ENCODE measurements at places on chromosomes 2 and 18. TPM values are rescaled to one million over a fixed set of nuclear protein-coding genes. Genes with fewer than 3 reads are reported as not detected.

- DNase-seq = no peak
These were observed 204.5 kb downstream of the ACKR3 start for GRCh38 chr2:236774171-236774570.

GRCh38 chr18:58362027-58362575, 266.8 kb downstream of the ALPK2 start:
- DNase-seq = no peak

DNA sequence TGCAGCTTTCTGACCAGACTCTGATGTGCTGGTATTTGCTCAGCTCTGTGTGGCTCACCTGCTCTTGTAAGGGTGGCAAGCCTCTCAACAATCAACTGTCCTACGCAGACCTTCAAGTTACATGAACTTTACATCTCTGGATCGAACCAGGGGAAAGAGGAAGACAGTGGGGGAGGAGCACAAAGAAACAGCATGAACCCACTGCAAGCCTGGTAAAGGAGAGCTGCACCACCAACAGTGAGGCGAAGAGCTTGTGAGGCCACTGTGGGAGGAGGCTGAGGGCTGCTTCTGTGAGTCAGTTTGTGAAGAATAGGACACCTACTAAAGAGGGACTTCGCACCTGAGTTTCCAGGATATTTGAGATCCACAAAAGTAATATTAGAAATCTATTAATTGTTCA, 18.8 kb upstream of the FAM110C start:
- DNase-seq = no peak

DNA sequence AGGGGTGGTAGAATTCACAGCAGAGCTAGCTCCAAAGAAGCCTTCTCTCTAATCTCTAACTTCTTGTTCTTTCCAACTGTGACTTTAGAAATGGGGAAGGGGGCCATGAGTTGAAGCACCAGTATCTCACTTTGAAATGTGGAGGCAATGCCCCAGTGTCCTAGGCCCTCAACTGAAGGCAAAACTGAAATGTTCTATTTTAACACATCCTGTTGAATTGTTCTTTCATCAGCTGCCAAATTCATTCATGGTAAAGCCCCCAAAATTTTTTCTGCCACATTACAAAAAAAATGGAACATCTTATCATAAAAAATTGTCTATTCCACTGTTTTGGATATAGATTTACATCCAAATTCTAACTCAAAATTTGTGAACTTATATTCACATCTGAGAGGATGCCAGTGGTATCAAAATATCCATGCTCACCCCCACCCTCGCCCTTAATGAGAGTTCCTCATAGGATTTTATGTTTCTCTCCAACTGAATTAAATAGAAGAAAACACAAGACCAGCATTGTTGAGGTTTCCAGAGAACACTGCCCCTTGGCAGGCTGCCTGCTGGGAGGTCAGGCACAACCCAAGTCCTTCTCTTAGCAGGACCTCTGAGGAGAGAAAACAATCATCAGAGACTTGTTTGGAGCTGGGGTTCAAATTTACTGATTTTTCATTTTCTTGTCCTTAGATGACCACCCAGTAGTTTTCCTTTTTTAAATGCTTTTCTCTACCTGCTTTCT, 147.4 kb upstream of the PGAP1 start:
- no peak for DNase-seq

- DNase-seq = no peak
These were observed 640.6 kb downstream of the EPHA4 start for GRCh38 chr2:220931491-220931890.

DNA sequence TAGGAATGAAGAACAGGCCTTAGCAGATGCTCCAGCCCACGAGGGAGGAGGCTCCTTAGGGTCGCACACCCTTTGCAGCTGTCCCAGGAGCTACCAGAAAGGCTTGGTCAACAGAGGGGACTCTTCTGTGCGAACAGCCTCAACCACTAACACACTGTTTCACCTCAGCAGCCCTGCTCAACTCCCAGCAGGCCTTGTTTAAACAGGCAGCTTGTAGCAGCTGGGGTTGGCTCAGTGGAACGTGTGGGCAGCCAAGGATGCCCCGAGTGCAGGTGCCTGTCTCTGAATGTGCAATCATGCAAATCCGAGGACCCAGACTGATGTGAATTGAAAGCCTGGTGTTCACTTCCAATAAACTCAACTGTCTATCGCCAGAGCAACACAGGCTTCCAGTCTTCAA, 88.7 kb upstream of the CXCR4 start:
- no peak for DNase-seq

- no peak for DNase-seq
These were observed 238.7 kb downstream of the TFCP2L1 start for GRCh38 chr2:121046335-121046734.

DNA sequence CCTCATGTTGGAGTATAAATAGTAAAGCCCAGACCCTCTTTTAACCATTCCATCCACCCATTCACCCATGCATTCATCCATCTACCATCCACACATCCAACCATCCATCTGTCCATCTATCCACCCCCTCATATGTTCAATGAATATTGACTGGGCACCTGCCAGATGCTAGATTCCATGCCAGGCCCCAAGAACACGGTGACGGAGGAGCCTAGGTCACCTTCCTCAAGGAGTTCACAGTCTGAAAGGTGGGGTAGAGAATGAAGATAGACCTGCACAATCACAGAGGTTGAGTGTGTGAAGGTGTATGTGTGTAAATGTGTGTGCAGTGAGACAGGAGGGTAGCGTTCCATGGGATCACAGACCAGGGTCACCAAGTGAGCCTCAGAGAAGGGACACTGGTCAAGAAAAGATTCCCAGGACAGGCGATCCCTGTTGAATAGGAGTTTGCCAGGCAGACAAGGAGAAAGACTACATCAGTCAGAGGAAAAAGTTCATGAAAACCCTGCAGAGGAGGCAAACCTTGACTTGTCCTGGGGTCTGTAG, 287.2 kb downstream of the CYP26B1 start:
- DNase-seq = no peak

GRCh38 chr18:23856466-23857163, 157.9 kb upstream of the TTC39C start:
- peak; percentile 29 for DNase-seq

GRCh38 chr18:9530226-9531009, 55.1 kb downstream of the RALBP1 start:
- DNase-seq = no peak

DNA sequence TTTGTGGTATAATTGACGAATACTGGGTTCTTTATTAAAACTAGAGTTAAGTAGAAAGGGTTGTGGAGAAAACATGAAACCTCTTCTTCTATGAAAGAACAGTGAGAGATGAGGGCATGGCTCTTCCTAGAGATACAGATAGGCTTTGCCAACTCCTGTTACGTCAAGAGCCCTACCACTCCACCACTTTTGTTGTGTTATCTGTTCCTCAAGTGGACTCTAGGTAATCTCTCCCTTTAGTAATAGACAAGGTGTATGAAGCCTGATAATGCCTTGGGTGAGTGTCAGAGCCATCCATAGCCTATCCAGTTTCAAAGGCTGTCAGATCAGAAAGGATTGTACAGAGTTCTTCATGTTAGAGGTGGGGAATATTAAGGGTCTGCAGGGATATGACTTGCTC, 176.4 kb downstream of the SETBP1 start:
- DNase-seq = no peak

DNA sequence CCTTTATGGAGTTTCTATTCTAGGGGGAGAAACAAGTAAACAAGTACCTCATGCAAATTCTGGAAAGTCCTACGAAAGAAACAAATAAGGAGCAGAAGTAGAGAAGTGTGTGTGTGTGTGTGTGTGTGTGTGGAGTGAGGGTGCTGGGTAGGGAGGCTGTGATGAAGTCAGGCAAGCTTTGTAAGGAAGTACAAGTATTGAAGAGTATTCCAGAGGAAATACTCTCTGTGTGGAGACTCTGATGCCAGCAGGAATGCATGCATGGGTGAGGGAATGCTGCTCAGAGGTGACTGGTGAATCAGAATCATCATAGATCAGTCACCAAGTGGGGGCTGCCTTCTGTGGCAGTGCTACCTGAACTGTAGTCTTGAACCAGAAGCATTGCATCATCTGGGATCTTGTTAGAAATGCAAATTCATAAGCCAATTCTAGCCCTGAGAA, 34.5 kb downstream of the SLC4A3 start:
- DNase-seq = no peak

DNA sequence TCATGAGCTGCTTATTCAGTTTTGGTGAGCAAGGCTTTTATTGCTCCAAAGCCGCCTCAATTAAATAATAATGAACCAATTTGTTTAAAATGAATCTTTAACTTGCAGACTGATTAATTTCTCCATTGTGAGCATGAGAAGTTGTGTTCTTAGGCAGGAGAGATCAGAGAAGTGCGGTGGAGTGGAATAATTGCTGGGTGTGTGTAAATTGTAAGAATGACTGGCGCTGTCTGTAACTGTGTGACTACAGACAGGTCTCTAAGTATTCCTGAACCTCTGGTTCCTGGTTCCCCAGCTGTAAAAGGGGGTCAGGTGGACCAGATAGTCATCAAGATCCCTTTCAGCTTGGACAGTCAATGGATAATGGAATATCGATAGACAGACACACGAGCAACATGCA, 98.0 kb upstream of the EFEMP1 start:
- no peak for DNase-seq

TUBA4B gene
- not detected for total RNA-seq

NAT8 gene
- not detected for total RNA-seq

NRP2 gene
- total RNA-seq = 55.8 TPM

ARHGEF33 gene
- 0.68 TPM for total RNA-seq

HOXD12 gene
- total RNA-seq = not detected

TGFA gene
- 17.8 TPM for total RNA-seq

Data from ureter (tissue), 1 donor.